Muscle of arm (tissue), 14 donors: ENCODE measurements at places on chromosomes 2 and 18.

DNA sequence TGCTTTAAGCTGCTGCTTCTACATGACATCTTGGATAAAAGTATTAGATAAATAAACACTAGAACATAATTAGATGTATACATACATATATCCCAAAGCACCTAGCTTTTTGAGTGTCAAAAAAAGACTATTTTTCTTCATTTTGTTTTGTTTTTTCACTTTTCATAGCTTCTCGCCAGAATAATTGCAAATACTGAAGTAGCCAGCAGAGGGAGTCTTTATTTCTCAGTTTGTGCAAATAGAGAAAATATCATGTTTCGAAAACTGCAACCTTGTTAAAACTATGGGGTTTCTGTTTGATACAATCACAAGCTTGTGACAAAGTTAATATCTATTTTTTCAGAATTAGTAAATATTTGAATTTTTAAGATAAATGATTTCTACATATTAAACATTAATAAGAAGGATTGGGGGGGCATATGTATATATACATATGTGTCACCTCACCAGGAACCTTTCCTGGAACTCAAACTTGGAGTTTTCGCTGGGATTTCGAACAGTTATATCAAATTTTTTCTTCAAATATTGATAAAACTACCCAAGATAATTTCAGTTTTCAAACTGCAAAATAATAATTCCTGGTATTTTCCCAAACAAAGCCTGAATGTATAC, 61.0 kb downstream of the GRB14 start:
- peak; percentile 26 for DNase-seq

DNA sequence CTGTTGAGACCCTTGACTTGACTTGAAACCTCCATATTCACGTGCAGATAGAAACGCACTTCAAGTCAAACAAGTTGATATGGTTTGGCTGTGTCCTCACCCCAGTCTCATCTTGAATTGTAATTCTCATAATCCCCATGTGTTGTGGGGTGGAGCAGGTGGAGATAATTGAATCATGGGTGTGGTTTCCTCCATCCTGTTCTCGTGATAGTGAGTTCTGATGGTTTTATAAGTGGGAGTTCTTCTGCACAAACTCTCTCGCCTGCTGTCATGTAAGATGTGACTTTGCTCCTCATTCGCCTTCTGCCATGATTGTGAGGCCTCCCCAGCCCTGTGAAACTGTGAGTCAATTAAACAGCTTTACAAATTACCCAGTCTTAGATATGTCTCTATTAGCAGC, 21.4 kb downstream of the SLC3A1 start:
- DNase-seq = no peak

- no peak for DNase-seq
Measured at GRCh38 chr2:86253424-86253823, 54.2 kb downstream of the MRPL35 start.

GRCh38 chr2:177252808-177253531, 11.6 kb downstream of the NFE2L2 start:
- no peak for DNase-seq

- DNase-seq = no peak
Measured at GRCh38 chr2:170462433-170463205, 252.5 kb upstream of the SP5 start.

DNA sequence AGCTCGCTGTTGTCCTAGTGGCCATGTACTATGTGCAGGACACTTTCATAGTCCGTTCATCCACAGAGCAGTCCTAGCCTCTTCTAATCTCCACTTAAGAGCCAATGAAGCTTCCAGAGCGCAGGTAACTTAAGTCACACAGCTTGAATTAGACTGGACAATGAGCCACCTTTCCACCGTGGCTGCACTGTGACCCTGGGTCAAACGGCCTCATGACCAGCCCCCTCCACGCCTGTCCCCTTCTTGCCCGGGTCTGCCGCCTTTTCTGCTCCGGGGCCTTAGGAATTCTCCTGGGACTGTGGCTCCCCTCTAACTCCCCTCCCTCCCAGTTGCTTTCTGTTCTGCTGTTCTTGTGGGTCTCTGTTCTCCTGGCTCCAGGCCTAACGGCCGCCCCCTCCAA, 8.4 kb upstream of the PRKCE start:
- no peak for DNase-seq
